ENCODE measurements at places on chromosomes 5 and 9.

DNA sequence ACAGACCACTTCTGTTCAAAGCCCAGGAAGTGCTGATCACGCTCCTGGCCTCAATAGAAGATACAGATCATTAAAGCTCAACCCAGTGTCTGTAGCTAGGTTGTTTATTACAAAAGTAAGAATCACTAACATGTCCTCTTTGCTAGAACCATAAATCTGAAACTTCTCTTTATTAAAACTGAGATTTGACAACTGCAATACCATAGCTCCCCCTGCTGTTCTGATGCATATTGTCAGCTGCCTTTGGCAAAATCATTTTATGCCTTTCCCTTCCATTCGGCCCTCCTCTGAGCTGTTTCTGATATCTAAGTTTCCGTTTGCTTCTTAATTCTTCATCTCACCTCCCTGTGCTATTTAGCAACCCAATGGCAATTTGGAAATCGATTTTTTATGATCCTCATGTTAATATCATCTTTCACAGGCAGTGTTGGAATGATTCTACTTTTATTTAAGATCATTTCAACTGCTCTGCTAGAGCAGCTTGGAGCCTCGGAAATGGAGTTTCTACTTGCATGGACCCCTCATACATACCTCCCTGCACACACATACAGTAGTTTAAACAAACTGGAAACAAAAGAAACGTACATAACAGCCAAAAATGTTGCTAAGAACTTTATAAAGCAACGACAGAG, 998.8 kb downstream of the MAT2B start:
- no peaks in the 10 kb centered on the region for H3K27me3 ChIP-seq
- no peaks in the 10 kb centered on the region for H3K4me1 ChIP-seq
- no peak for DNase-seq
- no peak overlapping the region for H3K27ac ChIP-seq
- no peaks in the 10 kb centered on the region for H3K36me3 ChIP-seq

DNA sequence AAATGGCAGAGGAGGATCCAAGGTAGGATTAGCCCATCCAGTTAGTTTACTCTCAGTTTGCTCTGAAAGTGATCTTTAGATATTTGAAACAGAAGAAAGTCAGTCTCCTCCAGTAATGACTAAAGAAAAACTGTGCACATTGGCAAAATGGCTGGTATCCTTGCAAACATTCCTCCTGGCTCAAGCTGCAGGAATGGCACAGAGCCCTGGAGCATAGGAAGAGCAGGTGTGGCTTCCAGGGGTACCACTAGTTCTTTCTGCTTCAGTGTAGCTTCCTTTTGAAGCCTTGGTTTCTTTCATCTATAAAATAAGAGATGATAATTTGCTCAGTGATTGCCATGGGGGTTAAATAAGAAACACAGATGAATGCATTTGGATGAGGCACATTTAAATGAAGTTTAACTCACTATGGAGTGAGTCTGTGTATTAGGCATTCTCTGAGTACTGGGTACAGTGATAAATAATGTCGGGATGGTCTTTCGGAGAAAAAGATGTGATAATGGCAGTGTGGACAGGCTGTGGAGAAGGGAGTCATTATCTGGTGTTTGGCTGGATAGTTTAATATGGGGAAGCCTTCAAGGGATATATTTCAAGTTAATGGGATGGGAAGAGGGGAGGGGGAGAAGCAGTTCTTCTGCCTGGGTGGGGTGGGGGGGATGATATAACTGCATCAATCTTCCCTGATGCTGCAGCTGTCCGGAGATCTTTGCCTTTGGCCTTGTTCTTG, 217.3 kb upstream of the KLF4 start:
- no peaks in the 10 kb centered on the region for H3K27me3 ChIP-seq
- H3K36me3 ChIP-seq = no peaks in the 10 kb centered on the region
- H3K4me3 ChIP-seq = no peak overlapping the region
- no peak for DNase-seq
- no peak overlapping the region for H3K27ac ChIP-seq

GRCh38 chr5:125277494-125278154, 531.2 kb upstream of the ZNF608 start:
- no peaks in the 10 kb centered on the region for H3K4me1 ChIP-seq
- no peak overlapping the region for H3K4me3 ChIP-seq
- no peak for DNase-seq
- no peak overlapping the region for H3K27ac ChIP-seq

DNA sequence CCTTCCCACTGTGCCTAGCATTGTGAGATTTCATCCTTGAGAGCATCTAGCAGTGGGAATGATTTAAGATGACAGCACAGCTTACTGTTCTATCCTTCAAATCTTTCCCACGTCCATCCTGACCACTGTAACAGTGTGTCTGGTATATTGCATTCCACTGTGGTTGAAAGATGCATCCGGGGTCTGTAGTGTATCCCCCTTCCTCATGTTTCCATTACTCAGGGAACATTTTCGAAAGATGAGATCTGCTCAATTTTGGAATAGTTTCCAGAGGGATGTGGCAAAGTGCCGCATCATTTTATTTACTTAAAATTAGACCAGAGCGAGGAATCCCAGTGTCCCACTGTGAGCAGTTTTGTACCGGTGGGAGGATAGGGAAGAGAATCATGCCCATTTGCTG, 407.1 kb upstream of the PAPPA start:
- no peaks in the 10 kb centered on the region for H3K4me1 ChIP-seq
- no peaks in the 10 kb centered on the region for H3K36me3 ChIP-seq

DNA sequence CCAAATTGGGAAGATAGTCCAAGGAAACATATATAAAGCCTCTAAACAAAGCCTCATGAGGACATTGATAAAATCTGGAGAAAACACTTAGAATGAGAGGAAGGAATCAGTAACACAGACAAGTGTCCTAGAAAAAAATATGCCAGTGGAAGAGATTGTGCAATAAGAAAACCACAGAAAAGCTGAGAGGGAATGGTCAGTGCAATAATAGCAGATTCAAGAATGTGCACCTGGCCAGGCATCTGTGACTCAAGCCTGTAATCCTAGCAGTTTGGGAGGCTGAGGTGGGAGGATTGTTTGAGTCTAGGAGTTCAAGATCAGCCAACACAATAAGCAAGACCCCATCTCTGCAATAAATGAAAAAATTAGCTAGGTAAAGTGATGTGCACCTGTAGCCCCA, 691.2 kb upstream of the CDH6 start:
- no peaks in the 10 kb centered on the region for H3K36me3 ChIP-seq
- no peaks in the 10 kb centered on the region for H3K4me1 ChIP-seq
- no peaks in the 10 kb centered on the region for H3K27me3 ChIP-seq
- no peak for DNase-seq
- H3K4me3 ChIP-seq = no peak overlapping the region
- no peak overlapping the region for H3K27ac ChIP-seq

DNA sequence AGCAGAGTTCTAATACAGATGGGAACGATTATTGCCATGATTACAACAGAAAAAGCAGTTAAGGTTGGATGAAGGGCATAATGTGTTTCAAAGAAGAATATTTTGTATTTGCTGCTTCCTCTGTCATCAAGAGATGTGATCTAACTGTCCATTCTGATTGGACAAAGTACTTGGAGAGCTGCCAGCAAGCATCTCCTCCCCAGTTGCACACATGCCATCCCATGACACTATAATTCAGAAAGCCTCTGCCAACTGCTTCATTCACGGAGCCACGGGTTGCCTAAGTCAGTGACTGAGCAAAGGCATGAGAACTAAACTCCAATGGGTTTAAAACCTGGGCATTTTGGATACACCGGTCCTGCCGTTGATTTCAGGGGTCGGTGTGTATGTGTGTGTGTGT, 253.8 kb downstream of the CRB2 start:
- H3K36me3 ChIP-seq = no peaks in the 10 kb centered on the region
- H3K4me1 ChIP-seq = no peaks in the 10 kb centered on the region
- no peak overlapping the region for H3K4me3 ChIP-seq
